ENCODE measurements at places on chromosomes 7 and 10. TPM values are rescaled to one million over a fixed set of nuclear protein-coding genes. Genes with fewer than 3 reads are reported as not detected.

LLCFC1 gene
- 0.22 TPM for polyA plus RNA-seq

CLIP2 gene
- 10.3 TPM for polyA plus RNA-seq

PNLIPRP1 gene
- 0.26 TPM for polyA plus RNA-seq

PKD1L1 gene
- 0.30 TPM for polyA plus RNA-seq

PRLHR gene
- not detected for polyA plus RNA-seq

FXYD4 gene
- 2.9 TPM for polyA plus RNA-seq

DNA sequence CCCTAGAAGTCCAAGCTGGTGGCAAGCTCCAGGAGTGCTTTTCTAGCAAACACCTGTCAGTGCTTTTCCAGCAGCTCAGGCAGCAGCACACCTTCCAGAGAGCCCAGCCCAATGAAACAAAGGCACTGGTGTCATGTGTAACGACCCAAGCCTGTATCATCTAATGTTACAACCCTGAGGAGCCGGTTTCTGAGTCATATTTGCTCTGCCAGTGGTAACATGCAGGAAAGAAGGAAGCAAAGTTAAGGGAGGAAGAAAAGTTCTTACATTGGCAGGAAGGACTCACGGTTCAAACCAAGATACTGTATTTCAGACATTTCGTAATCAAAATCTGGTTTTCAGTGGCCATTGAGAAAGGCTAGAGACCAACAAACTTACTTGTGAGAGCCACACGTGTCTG is at the start of gene ANKRD22:
TSS of gene ANKRD22 (minus strand) at position 139 of the 400 bp plus-strand sequence. CDS start 237 bp downstream, outside the sequence.
- peak; percentile 60 for DNase-seq

- DNase-seq = no peak
These were observed 472 bp downstream of the RASSF4 start for GRCh38 chr10:44960088-44960460.

DNA sequence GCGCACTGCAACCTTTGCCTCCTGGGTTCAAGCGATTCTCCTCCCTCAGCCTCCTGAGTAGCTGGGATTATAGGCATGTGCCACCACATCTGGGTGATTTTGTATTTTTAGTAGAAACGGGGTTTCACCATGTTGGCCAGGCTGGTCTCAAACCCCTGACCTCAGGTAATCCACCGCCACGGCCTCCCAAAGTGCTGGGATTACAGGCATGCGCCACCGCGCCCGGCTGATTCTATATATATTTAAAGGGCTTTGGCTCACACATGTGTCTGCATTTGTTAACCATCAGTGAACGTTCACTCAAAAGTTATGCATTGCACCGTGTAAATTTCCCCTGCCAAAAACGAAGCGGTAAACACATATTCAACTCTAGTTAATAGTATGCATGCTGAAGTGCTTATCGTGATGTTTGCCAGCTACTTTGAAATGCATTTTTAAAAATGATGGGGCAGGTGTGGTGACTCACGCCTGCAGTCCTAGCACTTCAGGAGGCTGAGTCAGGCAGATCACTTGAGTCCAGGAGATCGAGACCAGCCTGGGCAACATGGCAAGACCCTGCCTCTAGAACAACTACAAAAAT is 17.7 kb upstream of the WIPI2 start:
- no peak for DNase-seq

- DNase-seq = no peak
These were observed 121.4 kb upstream of the RET start for GRCh38 chr10:42955493-42955889.

- no peak for DNase-seq
These were observed 134.6 kb downstream of the LRRC4 start for GRCh38 chr7:127896659-127897058.

DNA sequence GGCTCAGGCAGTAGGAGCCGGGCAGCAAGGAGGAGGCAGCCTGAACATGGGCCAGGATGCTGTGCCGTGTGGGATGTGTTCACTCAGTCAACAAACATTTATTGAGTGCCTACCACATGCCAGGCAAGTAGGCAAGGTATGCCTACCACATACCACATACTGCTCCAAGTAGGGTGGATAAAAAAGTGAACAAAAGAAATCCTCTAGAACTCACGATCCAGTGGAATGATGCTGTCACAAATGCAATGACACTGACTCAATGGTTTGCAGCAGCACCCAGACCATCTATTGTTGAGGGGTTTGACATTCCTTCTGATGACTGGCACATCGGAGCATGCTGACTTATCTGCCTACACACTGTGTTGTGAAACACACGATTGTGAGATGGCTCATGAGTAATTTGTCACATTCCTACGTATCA is 413.5 kb downstream of the NRG3 start:
- no peak for DNase-seq

DNA sequence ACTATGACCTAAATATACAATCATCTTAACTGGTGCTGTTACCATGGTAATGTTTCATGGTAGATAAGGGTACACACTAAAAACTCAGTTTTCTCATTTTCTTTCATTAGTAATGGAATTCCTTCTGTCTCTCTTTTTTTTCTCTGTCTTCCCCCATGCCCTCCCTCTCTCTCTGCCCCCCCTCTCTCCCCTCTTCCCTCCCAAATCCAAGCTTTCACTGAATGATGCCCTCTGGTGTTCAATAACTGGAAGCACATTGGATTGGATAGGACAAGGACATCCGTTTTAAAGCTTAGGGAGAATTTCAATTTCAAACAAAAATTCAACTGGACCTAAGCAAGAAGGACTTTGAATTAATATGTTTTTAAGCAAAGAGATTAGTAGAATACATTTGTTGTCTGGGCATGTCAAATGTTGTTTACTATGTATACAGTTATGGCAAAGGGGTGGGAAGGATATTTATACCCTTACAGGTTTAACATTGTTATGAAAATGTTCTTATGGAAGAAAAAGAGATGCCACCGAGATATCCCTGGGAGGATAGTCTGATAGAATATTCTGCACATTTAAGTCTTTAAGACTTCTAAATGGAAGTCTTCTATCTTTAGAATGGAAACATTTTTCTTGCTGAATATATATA is 6.1 kb downstream of the CHRM2 start:
- peak; percentile 23 for DNase-seq

DNA sequence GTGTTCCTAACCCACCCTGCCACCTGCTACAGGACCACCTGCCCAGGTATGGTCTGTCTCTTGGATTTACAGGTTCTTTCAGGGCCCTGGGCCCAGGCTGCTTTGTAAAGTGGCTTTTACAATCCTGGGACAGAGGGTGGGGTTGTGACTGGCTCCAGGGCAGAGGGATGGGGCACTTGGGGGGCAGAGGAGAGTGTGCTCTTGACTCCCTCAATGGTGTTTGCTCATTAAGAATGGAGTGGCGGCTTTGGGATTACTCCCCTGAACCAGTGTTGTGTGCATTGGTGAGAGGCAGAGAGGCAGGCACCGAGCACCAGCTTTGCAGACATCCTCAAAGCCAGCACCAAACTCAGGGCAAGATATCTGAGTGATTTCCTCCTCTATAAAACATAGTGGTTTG is 43.5 kb downstream of the VWA2 start:
- no peak for DNase-seq

DNA sequence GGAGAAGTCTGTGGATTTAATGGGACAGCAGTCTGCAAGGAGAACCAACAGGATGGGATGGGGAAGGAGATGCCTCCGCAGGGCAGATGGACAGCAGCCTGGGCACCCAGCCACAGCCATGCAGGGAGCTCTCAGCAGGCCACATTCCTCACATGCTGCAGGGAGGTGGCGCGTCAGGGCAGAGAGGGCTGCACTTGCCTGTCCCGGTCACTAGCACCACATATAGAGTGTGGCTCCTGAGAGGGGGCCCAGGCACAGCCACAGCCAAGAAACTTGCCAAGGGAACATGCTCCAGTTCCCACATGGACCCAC is 86.8 kb upstream of the ZMIZ1 start:
- no peak for DNase-seq

DNA sequence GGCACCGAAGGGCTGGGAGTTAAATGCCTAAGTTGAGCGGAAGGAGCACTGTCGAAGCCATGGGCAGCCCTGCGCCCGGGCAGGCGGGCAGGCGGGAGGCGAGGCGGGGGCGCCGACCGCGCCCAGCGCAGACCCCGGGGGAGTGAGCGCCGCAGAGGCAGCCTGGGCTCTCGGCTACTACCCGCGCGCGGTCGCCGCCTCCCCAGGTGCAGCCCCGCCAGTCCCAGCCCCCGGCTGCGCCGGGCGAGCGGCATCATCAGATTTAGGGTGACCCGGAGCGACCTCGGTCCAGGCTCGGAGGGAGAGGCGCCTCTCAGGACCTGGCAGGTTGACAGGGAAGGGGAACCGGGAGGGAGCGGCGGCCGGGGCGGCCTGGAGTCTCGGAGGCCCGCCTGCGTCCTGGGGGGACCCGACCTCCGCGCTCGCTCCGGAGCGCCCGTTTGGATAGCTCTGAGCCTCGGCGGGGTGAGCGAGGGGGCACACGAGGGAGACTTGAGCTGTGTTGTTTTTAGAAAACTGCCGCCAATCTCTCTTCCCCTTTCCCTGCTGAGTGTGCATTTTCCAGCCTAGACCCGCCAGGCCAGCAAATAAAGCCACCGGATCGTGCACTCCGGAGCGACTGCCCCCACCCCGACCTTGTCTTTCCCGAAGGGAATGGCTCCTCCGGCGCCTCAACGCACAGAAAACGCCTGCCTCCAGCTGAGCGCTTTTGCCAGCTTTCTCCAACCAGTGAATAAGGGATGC is 2.3 kb upstream of the NRP1 start:
- peak; percentile 90 for DNase-seq

DNA sequence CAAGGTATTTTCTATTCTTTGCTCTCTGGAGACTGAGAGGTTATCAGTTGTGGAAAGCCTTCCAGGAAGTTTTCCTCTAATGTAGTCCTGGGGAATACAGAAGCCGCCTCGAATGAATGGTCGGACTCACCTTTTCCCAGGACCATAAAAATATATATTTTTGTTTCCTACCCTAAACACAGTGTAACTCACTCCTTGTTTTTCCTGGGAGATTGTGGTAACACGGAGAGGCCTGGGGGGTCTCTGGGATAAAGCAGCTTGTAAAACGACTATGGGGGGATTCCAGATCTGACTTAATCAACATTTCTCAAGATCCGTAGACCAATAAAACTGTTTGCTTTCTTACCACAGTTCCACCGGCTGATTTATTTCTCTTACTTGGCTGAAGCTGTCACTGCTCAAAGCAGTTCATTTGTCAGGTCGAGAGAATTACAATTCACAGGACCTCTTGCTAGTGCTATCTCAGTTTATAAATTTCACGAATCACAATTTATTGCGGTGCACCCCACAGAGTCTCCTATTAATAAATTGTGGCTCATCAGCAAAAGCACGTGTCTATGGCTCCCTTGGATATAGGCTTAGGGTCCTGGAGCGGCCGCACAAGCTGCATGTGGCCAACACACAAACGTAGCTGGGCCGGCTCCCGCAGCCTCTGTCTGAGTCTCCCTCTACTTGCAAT is 176.3 kb upstream of the BMPER start:
- DNase-seq = peak; percentile 51

GRCh38 chr7:87933605-87933952 is 472 bp upstream of the ADAM22 start:
- DNase-seq = no peak

- no peak for DNase-seq
These were observed 602.7 kb downstream of the NXPH1 start for GRCh38 chr7:9036080-9036479.

DNA sequence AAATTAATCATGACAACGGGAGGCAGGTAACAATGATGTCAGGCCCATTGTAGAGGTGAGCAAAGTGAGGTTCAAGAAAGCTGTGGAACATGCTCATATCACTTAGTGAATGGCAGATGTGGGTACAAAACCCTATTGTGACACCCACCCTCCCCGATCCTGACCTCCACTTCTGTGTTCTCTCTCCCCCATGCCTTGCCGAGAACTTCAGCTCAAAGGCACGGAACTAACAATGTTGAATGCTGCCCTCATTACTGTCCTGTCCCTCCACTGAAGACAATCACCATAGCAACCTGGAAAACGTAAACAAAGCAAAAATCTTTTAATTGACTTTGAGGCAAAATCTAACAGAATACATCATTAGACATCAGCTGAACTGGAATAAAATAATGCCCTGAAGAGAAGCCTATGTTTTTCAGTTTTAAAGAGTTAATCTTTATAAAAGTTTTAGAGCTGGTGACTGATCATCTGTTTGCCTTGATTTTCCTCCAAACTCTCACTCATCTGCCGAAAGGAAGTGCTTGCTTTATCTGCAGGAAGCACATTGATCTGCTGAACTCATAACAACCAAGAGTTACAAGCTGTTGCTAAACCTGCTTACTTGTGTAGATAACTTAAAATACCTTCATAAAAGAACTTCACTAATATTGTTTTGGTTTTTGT is 133.6 kb downstream of the CUBN start:
- peak; percentile 84 for DNase-seq

- no peak for DNase-seq
These were observed 32.3 kb downstream of the SMURF1 start for GRCh38 chr7:99111591-99111990.

DNA sequence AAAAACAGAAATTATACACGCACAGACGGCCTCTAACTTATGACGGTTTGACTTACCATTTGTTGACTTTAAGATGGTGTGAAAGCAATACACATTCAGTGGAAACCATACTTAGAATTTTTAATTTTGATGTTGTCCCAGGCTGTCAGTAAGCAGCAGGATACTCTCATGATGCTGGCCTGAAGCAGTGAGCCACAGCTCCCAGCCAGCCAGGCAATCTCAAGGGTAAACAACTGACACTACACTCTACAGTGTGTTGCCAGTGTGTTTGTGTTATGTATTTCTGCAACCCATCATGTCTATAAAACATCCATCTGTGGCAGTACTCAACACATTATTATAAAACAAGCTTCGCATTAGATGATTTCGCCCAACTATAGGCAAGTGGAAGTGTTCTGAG is 747.5 kb downstream of the NRG3 start:
- DNase-seq = no peak

GRCh38 chr10:86715836-86716235 is 40.6 kb upstream of the BMPR1A start:
- no peak for DNase-seq

DNA sequence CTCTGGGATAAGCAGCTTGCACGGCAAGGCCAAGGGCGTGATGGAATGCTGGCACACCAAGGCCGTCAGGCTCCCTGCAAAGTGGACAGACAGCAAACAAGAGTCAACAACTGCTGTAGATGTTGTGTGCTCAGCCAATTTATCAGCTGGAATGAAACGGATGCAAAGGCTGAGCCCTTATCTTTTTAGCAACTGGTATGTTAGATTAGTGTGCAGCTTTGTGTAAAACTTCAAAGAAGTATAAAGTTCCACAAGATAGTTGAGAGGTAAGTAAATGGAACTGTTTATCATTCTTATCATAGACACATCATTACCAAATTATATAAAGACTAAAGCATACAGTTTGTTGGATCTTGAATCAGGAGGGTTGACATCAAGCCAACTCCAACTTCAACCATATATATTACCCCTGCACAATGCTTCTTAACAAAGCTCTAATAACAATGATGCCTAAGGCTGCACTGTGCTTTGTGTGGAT is 289.0 kb downstream of the TNS3 start:
- DNase-seq = peak; percentile 95

DNA sequence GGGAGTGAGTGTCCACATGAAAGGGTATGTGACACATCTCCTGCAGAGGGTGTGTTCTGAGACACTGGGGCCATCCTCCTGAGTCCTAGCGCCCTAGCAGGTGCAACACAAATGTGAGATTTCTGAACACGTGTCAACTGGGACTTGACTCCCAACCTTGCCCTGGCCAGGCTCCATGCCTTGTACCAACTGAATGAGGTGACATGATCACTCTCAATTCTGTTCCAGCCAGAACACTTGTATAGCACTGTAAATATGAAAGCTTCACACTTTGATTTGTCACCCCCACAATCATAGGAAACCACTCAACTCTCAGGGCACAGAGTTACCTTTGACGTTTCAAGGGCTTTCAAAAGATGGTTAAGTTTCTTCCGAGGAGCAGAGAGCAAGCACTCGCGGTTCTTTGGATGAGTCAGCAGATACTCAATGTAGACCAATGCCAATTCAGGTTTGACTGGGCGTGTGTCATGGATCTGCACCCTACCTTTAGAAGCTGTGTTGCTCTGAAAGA is 48.6 kb downstream of the NCAPG2 start:
- DNase-seq = no peak

Data from lung (tissue), 17 donors.